ENCODE measurements at places on chromosomes 7 and 10. TPM values are rescaled to one million over a fixed set of nuclear protein-coding genes. Genes with fewer than 3 reads are reported as not detected.

- peak overlapping the region; percentile 99 for H3K27ac ChIP-seq
- H3K27me3 ChIP-seq = no peaks in the 10 kb centered on the region
- no peak for DNase-seq
- peak overlapping the region; percentile 85 for H3K4me3 ChIP-seq
- peaks cover 22% of the 10 kb centered on the region for H3K4me1 ChIP-seq
- H3K36me3 ChIP-seq = no peaks in the 10 kb centered on the region
Observed at GRCh38 chr7:44489955-44490350, 505 bp downstream of the NUDCD3 start.

DNA sequence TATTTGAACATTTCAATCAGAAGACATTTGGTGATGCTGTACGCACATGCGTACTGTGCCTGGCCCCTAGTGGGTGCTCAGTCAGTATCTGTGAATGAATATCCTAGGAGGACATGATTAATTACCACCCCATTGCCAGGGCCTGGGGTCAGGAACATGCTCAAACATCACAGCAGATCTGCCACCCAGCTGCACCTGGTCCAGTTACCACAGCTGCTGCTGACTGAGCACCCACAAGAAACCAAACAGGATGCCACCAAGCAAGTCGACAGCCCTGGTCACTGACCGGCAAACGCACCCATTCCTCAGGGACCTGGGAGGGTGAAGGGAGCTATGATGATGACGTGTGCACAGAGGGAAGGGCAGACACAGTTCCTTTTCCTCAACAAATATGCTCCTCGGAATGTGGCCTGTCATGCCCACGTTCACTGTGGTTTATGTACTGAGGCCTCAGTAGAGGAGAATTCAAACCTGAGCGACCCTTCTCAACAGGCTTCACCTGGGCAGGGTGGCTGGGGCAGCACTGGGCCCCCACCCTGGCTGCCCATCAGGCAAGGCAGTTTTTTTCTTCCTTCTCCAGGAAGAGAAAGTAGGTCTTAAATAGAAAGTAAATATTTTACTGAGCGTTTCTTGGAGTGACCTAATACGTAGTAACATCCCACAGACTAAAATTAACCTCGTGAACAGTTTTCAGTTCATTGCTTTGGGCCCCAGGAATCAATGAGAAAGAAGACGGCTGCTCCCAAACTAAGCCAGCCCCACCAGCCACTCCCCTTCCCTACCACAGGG, 13.4 kb downstream of the CTBP2 start:
- H3K36me3 ChIP-seq = no peaks in the 10 kb centered on the region
- peak; percentile 50 for DNase-seq
- no peaks in the 10 kb centered on the region for H3K27me3 ChIP-seq
- no peak overlapping the region for H3K4me3 ChIP-seq

FBXO24 gene
- 2.0 TPM for polyA plus RNA-seq

DNA sequence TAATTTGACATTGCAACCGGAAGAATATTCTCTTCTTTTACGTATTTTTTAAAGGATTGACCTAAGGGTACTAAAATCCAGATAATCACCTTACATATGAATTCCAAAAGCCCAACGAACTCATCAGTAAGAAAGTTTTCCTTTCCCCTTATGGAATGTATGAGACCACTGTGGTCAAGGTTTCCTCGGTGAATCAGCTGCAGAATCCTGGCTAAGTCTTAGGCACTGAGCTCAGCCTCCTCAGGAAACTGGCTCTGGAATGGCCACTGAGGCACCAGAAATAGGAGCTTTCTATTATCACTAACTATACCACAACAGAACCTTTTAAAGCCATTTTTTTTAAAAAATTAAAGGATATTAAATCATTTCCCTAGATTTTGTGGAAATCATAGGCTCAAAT, 21.0 kb downstream of the SVIL start:
- no peaks in the 10 kb centered on the region for H3K36me3 ChIP-seq
- no peak overlapping the region for H3K4me3 ChIP-seq
- no peaks in the 10 kb centered on the region for H3K4me1 ChIP-seq
- DNase-seq = no peak

LAMB1 gene
- 167 TPM for polyA plus RNA-seq

DNA sequence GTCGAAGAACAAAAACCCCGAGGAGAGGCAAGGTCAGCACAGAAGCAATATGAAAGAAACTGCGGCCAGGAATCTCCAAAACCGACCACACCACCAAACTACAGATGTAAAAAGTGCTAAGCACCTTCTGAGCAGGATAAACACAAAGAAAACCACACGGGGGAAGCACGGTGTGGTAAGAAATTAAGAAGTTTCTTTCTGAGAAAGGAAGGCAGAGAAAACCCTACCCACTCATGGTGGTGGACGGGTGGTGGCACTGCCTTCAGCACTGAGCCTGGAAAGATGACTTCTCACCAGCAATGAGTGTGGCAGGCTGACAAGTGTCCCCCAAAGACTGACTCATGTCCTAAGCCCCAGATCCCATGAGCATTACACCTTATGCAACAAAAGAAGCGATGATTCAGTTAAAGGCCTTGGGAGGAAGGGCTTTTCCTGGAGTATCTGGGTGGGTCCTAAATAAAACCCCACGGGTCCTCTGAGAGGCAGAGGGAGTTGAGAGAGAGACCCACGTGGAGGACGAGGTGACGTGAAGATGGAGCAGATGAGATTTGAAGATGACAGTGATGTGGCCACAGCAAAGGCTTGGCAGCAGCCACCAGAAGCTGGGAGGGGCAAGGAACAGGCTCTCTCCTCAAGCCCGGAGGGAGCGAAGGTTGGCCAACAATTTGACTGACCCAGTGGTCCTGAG, 124.9 kb downstream of the DLG5 start:
- no peaks in the 10 kb centered on the region for H3K4me1 ChIP-seq
- H3K27ac ChIP-seq = no peak overlapping the region
- no peak overlapping the region for H3K4me3 ChIP-seq
- no peak for DNase-seq

DNA sequence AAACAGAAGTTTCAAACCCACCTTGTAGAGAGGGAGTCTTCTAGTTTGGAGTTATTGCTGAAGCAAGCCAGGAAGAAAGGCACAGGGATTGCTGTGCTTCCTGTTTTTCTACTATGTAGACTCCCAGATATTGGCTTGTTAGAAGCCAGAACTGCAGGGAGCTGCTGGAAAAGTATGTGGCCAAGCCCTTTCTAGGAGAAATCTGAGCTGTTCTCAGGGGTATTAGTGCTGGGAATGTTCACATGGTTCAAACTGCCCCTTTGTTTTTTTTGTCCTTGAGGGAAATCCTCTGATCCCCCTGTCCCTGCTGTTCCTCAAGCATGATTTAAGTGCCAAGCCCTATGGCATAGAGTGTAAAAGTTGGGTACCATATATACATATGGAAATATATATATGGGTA, 184.0 kb downstream of the CCDC7 start:
- DNase-seq = no peak
- no peak overlapping the region for H3K4me3 ChIP-seq
- H3K27ac ChIP-seq = no peak overlapping the region
- H3K36me3 ChIP-seq = no peaks in the 10 kb centered on the region
- no peaks in the 10 kb centered on the region for H3K4me1 ChIP-seq

DNA sequence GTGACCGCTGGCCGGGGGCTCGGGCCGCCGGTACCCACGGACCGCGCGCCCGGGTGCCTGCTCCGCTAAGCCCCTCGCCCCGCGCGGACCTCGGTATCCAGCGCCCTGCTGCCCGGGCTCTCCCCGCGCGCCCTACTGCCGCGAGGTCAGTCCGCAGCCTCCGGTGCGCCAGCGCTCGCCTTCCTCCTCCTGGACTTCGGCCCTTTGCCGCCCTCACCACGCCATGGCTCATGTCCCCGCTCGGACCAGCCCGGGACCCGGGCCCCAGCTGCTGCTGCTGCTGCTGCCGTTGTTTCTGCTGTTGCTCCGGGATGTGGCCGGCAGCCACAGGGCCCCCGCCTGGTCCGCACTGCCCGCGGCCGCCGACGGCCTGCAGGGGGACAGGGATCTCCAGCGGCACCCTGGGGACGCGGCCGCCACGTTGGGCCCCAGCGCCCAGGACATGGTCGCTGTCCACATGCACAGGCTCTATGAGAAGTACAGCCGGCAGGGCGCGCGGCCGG, 483 bp downstream of the GDF10 start:
- H3K36me3 ChIP-seq = no peaks in the 10 kb centered on the region
- H3K27me3 ChIP-seq = no peaks in the 10 kb centered on the region
- H3K4me1 ChIP-seq = peaks cover 17% of the 10 kb centered on the region
- DNase-seq = no peak
- peak overlapping the region; percentile 42 for H3K27ac ChIP-seq

GRCh38 chr10:100014071-100014762, 4.5 kb upstream of the DNMBP start:
- DNase-seq = no peak
- no peak overlapping the region for H3K4me3 ChIP-seq
- H3K27ac ChIP-seq = no peak overlapping the region
- no peaks in the 10 kb centered on the region for H3K27me3 ChIP-seq

- no peak overlapping the region for H3K4me3 ChIP-seq
- no peaks in the 10 kb centered on the region for H3K27me3 ChIP-seq
- no peak overlapping the region for H3K27ac ChIP-seq
- no peak for DNase-seq
Observed at GRCh38 chr7:134044682-134045081, 82.5 kb upstream of the LRGUK start.

GRCh38 chr7:115191526-115191925, 269.6 kb downstream of the MDFIC start:
- DNase-seq = no peak
- H3K36me3 ChIP-seq = no peaks in the 10 kb centered on the region
- H3K4me1 ChIP-seq = no peaks in the 10 kb centered on the region
- no peak overlapping the region for H3K27ac ChIP-seq
- no peaks in the 10 kb centered on the region for H3K27me3 ChIP-seq

GRCh38 chr10:32055478-32056135, 618 bp downstream of the KIF5B start:
- peak overlapping the region; percentile 79 for H3K4me3 ChIP-seq
- peaks cover 28% of the 10 kb centered on the region for H3K4me1 ChIP-seq
- H3K27ac ChIP-seq = peak overlapping the region; percentile 99
- peak; percentile 63 for DNase-seq

GFRA1 gene
- 0.70 TPM for polyA plus RNA-seq

GRCh38 chr7:75639071-75639885, 99.5 kb downstream of the HIP1 start:
- H3K36me3 ChIP-seq = no peaks in the 10 kb centered on the region
- H3K27ac ChIP-seq = peak overlapping the region; percentile 47
- no peaks in the 10 kb centered on the region for H3K27me3 ChIP-seq
- H3K4me1 ChIP-seq = no peaks in the 10 kb centered on the region

GNAT3 gene
- polyA plus RNA-seq = not detected

DNA sequence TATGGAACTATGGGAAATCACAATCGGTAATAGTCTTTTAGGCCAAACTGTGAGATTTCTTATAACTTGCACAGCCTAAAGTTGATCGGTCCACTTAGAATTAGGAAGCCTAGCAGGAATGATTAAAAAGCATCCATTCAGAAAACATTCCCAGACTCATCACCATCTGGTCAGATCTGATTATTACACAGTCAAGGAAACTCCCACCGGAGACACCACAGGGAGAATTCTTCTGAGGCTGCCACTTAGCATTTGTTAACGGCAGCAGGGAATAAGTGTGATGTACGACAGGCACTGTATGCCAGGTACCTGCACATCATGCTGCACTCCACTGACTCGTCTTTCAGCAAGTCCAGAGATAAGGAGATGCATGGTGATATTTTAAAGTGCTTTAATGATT, 227.6 kb upstream of the STEAP1 start:
- no peaks in the 10 kb centered on the region for H3K36me3 ChIP-seq
- no peak overlapping the region for H3K4me3 ChIP-seq
- DNase-seq = no peak
- H3K27ac ChIP-seq = no peak overlapping the region
- no peaks in the 10 kb centered on the region for H3K27me3 ChIP-seq

GRCh38 chr10:1527951-1528350, 209.4 kb downstream of the ADARB2 start:
- H3K27ac ChIP-seq = no peak overlapping the region
- no peak overlapping the region for H3K4me3 ChIP-seq
- DNase-seq = no peak

PRSS37 gene
- not detected for polyA plus RNA-seq

DNA sequence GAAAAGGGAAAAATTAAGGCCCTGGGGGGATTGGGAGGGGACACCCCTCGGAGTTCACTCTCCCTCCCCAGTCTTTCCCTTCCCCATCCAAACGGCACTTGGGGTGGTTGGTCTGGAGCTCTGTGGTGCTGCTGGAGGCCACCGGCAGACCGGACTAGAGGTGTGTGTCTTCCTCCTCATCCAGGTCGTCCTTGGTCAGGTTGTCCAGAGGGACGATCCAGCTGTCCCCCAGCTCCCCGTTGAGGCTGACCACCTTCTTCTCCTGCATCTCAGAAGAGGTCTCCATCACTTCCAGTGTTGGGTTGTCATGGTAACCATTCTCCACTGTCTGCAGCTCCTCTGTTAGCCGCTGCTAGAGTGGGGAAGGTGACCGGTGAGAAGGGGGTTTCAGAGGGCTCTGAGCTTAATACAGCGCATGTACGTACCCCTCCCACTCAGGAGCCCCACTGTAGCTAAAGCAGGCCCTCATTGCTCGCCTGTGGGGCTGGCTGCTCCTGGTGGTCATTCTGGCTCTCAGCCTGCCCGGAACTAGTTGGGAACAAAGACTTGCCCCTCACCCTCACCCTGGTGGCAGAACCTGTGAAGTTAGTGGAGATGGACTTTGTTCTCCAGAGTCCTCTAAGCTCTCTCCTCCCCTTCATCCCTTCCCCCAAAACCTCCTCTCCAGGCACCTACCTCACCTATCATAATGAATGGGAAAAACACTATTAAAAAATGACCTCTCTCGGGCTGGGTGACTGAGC, 52.1 kb downstream of the PODXL start:
- peaks cover 40% of the 10 kb centered on the region for H3K36me3 ChIP-seq
- H3K27ac ChIP-seq = no peak overlapping the region
- H3K27me3 ChIP-seq = no peaks in the 10 kb centered on the region
- no peak overlapping the region for H3K4me3 ChIP-seq
- peaks cover 5% of the 10 kb centered on the region for H3K4me1 ChIP-seq

INMT gene
- 18.7 TPM for polyA plus RNA-seq

GRCh38 chr10:125962200-125962599, 65.8 kb downstream of the FANK1 start:
- no peaks in the 10 kb centered on the region for H3K27me3 ChIP-seq
- no peaks in the 10 kb centered on the region for H3K36me3 ChIP-seq
- DNase-seq = no peak
- H3K27ac ChIP-seq = no peak overlapping the region
- no peaks in the 10 kb centered on the region for H3K4me1 ChIP-seq
- H3K4me3 ChIP-seq = no peak overlapping the region

NDUFB2 gene
- 198 TPM for polyA plus RNA-seq

- no peak overlapping the region for H3K27ac ChIP-seq
- H3K36me3 ChIP-seq = no peaks in the 10 kb centered on the region
- H3K27me3 ChIP-seq = no peaks in the 10 kb centered on the region
- DNase-seq = no peak
- no peak overlapping the region for H3K4me3 ChIP-seq
- no peaks in the 10 kb centered on the region for H3K4me1 ChIP-seq
Observed at GRCh38 chr7:91355695-91356435, 91.6 kb downstream of the FZD1 start.

All from pancreas (tissue), 10 donors.